GM12891 (cell line): ENCODE measurements at places on chromosomes 2 and 18.

DNA sequence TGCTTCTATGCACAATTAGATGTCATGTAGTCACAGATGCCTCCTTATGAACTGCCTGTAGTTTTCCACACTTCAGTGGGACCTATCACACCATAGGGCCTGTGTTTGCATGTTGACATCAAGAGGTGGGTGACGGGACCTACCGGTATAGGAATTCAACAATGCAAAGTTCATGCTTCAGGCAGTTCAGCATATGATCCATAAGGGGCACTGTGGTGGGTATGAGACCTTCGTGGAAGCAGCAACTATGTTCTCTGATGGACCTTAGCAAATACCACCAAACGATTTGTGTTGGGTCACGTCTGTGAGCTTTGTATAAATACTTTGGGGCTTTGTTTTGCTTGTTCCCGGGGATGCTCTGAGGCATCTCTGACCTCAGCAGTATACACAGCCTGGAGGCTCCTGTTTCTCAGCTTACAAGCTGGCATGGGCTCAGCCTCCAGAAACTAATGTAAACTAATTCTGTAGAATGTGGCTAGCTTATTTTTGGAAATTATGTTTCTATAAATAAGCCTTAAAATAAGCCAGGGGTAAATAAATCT lies 111.6 kb downstream of the DTNA start:
- no peak for DNase-seq

DNA sequence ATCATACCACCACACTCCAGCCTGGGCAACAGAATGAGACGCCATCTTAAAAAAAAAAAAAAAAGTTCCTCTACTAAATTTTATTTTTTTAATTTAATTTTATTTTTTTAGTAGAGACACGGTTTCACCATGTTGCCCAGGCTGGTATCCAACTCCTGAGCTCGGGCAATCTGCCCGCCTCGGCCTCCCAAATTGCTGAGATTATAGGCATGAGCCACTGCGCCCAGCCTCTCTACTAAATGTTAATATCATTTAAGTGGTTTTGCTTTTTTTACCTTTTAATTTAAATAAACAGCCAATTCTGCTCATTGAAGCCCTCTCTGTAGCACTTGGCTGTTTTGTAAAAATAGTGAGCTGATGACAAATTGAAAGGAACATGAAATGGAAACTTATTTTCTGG lies 9.2 kb downstream of the RAB17 start:
- no peak for DNase-seq

- no peak for DNase-seq
Measured at GRCh38 chr18:12631831-12632477, 26.0 kb downstream of the SPIRE1 start.

GRCh38 chr2:169109502-169110409 lies 40.4 kb downstream of the DHRS9 start:
- DNase-seq: peak; percentile 7

DNA sequence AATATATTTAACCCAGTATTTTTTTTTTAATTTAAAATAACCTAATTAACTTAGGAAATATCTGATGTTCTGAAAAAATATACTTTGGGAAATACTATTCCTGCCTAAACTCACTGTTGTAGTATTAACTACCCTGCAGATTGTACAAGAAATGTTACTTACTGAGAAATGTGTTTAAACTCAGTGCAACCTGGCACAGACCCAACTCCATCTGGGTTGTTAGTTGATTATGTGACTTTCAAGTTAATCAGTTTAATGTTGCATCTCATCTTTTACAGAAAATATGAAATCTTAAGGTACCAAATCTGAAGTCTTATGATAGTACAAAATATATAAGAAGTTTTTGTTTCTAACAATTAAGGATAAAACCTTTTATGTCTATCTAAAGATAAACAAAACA lies 27.3 kb downstream of the VAPA start:
- DNase-seq: no peak
